Hippocampal formation (tissue), 2 donors: ENCODE measurements at places on chromosomes 11 and 22.

GRCh38 chr11:46718155-46719019, 626 bp upstream of the F2 start:
- DNase-seq: no peak

DNA sequence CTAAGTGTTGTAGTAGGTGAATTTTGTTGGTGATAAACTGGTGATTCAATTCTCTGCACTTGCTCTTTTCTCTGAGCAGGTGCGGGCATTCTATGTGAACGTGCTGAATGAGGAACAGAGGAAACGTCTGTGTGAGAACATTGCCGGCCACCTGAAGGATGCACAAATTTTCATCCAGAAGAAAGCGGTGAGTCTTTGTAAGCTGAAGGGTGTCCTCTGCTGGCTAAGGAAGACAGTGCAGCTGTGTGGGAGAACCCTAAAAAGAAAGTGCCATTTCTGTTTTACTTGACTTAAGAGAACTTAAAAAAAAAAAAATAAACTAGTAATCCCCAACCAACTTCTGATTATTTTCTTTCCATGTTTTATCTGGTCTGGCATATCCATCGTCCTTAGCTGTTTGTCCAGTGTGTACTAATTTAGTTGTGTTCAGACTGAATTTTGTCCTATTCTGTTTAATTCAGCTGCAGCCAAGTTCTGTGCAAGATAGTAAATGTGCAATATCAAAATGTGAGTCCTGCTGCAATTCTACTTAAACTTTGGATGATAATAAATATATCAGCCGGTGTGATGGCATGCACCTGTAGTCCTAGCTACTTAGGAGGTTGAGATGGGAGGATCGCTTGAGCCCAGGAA, 29.6 kb downstream of the CAT start:
- no peak for DNase-seq

DNA sequence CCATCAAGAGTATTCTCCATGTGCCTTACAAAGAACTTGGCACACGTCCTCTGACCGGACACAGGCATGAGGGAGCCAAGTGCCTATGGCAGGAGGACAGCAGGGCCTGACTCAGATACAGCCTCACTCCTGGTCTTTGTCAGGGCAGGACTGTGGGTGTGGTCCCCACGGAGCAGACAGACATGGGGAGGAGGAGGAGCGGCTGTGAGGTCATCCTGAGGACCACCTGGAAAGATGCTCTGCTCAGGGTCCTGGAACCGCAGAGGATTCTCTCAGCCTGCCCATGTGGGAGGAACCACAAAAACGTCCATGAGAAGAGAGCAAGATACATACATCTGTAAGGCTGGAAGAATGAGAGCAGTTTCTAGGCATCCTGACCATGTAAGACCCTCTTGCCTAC, 576.3 kb downstream of the BRD1 start:
- no peak for DNase-seq

- DNase-seq: peak; percentile 88
Observed at GRCh38 chr22:23113847-23114720, 27.7 kb downstream of the RSPH14 start.

DNA sequence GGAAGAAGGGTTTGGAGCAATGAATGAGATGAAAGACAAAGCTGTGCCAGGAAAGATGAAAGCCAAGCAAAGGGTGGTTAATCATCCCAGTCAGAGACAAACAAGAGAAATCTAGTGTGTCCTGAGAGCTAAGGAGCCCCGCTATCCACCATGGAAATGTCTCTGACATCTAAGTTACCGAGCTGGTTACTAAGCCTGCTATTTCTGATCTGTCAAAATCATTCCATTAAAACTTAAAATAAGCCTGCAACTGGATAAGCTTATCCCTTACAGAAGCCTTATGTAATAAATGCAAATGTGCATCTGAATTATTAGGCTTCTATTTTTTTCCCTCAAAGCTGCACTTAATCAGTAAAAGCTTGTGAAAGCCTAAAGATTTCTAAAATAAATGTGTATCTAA, 22.1 kb upstream of the SESN3 start:
- no peak for DNase-seq

- DNase-seq: no peak
Observed at GRCh38 chr11:123546515-123546914, 107.9 kb downstream of the SCN3B start.

GRCh38 chr22:50456466-50457234, 18.2 kb downstream of the SBF1 start:
- DNase-seq: no peak

DNA sequence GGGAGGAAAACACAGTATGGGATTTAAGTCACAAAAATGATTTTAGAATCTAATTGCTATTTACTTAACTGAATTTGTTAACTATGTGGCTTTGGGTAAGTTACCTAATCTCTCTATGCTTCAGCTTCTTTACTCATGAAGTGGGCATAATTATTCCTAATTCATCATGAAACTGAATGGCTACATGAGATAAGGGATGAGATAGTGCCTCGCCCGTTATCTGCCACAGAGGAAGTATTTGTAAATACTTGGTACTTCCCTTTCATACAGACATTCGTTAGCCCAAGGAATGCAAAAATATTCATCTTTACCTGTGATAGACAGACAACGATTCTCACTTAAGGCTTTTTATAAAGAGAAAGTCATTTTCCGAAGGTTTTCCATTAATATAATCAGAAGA, 221.2 kb upstream of the BLID start:
- DNase-seq: no peak

GRCh38 chr11:64758330-64759079, 1.3 kb downstream of the PYGM start:
- no peak for DNase-seq

DNA sequence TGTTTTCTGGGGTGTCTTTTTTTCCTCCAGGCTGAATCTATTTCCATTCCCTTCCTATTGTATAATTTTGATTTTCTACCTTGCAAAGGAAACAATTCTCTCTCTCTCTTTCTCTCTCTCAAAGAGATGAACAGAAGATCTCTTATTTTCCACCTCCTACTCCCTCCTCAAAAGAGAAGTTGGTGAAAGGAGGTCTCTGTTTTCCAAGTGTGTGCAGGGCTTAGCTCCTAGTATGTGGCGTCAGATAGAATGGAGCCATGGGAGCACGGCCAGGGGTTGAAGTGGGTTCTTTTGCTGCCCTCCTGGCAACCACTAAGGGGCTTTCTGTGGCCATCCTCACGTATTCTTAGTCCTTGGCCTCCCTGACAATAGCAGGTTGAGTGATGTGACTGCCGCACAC, 480 bp downstream of the TRIM34 start:
- no peak for DNase-seq

GRCh38 chr11:97683733-97684132, 1293.9 kb downstream of the JRKL start:
- no peak for DNase-seq

DNA sequence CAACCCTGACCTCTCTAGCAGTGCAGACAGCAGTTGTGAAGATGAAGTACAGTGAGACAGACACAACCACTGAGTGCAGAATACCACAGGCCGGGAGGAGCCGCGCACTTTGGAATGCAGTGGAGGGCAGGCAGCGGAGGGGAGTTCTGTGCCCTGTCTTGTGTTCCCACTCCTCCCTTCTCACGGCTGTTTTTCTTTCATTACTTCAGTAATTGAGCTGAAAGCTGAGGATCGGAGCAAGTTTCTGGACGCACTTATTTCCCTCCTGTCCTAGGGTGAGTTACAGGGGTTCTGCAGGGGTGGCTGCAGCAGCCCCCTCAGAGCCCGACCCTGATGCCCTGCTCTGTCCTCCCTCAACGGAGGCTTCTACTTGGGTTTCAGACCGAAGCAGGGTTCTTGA, 5.6 kb downstream of the CLDN5 start:
- DNase-seq: no peak

GRCh38 chr11:102914238-102915043, 39.7 kb upstream of the MMP12 start:
- DNase-seq: no peak
